ENCODE measurements at places on chromosomes 7 and 10.

DNA sequence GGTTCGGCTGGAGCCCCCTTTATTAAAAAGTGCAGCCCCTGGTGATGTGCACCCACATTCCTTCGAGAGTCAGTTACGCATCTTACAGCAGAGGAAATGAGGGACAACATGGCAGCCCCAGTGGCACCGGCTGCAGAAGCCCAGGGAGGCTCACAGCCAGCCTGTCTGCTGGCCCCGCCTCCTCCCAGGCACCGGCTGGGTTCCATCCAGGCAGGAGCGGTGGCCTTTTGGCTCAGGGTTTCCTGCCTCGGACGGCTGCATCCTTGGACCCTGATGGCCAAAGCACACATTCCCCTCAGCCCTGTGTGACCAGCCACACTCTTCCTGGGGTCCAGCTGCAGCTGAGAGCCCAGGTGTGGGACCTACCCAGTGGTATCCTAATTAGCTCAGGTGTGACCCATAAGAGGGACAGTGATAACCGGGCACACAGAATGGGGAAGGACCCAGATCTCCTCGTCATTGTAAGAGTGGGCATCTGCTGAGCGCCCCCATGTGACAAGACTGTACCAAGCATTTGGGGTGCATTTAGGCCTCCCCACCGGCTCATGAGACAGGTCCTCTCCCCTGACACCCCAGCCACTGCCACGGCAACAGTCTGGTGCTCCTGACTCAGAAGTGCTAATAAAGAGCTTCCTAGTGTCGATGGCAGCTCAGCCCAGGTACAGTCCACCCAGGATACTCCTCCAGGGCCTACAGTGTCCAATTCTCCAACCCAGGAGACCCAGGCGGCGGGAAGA is 63.3 kb upstream of the CHST15 start:
- DNase-seq: no peak

GRCh38 chr7:108659261-108659660 is 89.6 kb downstream of the DNAJB9 start:
- no peak for DNase-seq

GRCh38 chr7:117769085-117769484 is 104.2 kb downstream of the CTTNBP2 start:
- no peak for DNase-seq

DNA sequence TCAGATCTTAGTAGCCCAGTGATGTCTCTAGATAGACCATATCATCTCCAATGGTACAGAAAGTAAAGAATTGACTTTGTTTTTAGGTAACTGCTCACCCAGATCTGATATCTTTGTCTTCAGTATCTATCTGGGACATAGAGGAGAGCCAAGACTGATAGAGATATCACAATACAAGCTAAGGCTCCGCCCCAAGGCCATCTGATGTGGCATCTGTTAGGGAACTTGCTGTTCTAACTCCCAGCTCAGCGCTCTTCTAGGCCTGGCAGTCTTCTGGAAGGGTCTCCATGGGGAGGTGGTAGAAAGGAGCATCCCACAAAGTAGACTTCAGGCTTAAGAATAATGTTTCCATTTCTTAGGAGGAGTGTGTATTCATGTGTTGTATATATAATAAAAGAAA is 88.4 kb upstream of the SAMD8 start:
- DNase-seq: no peak

- no peak for DNase-seq
These were observed 62.5 kb upstream of the TOMM7 start for GRCh38 chr7:22884911-22885788.

DNA sequence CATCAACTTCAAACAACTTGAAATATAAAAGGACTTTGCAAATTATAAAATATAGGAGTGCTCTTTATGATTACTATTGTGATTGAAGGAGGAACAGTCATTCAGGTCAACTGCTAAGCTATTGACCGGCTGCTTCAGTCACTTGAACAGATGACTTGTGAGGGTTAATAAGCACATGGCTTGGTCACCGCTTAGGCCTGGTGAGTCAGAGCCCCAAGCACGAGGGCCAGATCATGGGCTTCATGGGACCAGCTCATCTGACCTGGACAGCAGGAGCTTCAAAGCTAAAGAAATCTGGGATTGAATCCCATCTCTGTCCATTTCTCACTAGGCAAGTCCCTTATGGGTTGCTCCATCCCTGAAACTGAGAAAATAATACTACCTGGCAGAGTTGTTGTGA is 60.4 kb upstream of the ADO start:
- no peak for DNase-seq
